ENCODE measurements at places on chromosomes 6 and 20.

GRCh38 chr6:127073222-127073621 is 45.2 kb upstream of the RSPO3 start:
- H3K27ac ChIP-seq, result no peak overlapping the region
- DNase-seq, result no peak
- H3K4me3 ChIP-seq, result no peak overlapping the region
- no peaks in the 10 kb centered on the region for H3K36me3 ChIP-seq
- H3K27me3 ChIP-seq, result no peaks in the 10 kb centered on the region
- no peaks in the 10 kb centered on the region for H3K4me1 ChIP-seq

- H3K27ac ChIP-seq, result no peak overlapping the region
- no peak for DNase-seq
- H3K4me3 ChIP-seq, result no peak overlapping the region
- no peaks in the 10 kb centered on the region for H3K27me3 ChIP-seq
- H3K36me3 ChIP-seq, result no peaks in the 10 kb centered on the region
These were observed 225.6 kb upstream of the JARID2 start for GRCh38 chr6:15020119-15020770.

GRCh38 chr6:157607317-157608109 is 215.5 kb upstream of the SNX9 start:
- peak; percentile 21 for DNase-seq
- no peak overlapping the region for H3K27ac ChIP-seq
- H3K4me1 ChIP-seq, result no peaks in the 10 kb centered on the region
- no peak overlapping the region for H3K4me3 ChIP-seq
- no peaks in the 10 kb centered on the region for H3K36me3 ChIP-seq

GRCh38 chr6:51959744-51960383 is 127.5 kb downstream of the PKHD1 start:
- no peak overlapping the region for H3K27ac ChIP-seq
- no peaks in the 10 kb centered on the region for H3K27me3 ChIP-seq
- no peak overlapping the region for H3K4me3 ChIP-seq
- no peak for DNase-seq
- H3K4me1 ChIP-seq, result no peaks in the 10 kb centered on the region
- no peaks in the 10 kb centered on the region for H3K36me3 ChIP-seq

DNA sequence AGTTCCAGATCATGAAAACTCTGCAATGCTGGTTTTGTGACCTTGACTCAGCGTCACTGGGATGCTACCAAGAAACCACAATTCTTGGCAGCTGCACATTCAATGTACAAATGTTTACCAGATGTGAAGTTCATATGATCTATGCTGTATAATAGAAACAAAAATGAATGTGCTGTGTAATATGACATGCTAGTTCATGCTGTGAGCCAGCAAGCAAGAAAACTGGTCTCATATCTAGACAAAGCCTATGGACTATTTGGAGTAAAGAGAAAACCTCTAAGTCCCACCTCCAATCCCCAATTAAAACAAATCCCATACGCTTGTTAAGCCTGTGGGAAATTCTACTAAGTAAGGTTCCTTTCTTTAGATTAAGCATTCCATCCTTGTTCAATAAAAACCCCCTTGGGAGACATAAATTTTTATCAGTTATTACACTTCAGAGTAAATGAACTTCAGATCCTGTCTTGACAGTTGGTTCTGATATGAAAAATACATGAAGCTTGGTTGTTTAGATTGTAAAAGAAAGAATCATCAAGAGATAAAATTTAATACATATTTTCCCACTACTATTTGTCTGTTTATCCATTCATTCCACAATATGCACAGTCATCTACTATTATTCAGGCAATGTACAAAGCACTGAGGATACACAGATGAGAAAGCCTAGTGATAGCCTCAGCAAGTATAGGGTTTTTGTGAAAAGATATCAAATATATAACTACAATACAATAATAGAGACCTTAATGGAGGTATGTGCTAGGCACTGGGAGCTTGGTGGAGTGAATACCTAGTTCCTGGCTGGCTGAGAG is 20.1 kb downstream of the COL21A1 start:
- peak overlapping the region; percentile 4 for H3K27ac ChIP-seq
- no peaks in the 10 kb centered on the region for H3K36me3 ChIP-seq
- peaks cover 47% of the 10 kb centered on the region for H3K4me1 ChIP-seq
- H3K4me3 ChIP-seq, result no peak overlapping the region
- DNase-seq, result no peak

- H3K4me1 ChIP-seq, result peaks cover 44% of the 10 kb centered on the region
- no peak for DNase-seq
- H3K4me3 ChIP-seq, result no peak overlapping the region
- H3K36me3 ChIP-seq, result no peaks in the 10 kb centered on the region
These were observed 123.6 kb upstream of the DST start for GRCh38 chr6:56766139-56766805.

- no peaks in the 10 kb centered on the region for H3K36me3 ChIP-seq
- no peaks in the 10 kb centered on the region for H3K4me1 ChIP-seq
- H3K27me3 ChIP-seq, result no peaks in the 10 kb centered on the region
- H3K27ac ChIP-seq, result peak overlapping the region; percentile 88
- peak overlapping the region; percentile 34 for H3K4me3 ChIP-seq
These were observed 14.9 kb downstream of the CST3 start for GRCh38 chr20:23622839-23623343.

DNA sequence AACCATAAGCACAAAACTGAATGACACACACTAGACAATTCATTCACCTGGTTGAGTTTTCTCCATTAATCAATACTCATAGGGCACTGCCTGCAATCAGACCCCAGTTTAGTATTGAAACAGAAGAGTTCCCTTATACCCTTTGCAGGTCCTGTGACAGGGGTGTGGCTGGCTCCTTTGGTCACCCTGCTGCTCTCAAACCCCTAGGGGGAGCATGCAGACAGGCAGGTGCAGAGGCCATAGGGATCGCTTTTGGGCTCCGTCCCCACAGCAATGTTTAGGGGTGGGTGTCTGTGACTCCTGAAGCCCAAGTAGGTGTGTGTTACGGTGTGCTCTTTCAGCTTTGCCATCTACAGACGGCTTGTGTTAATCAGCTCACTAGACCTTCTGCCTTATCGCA is 210.4 kb downstream of the CENPW start:
- H3K4me1 ChIP-seq, result no peaks in the 10 kb centered on the region
- DNase-seq, result no peak
- no peaks in the 10 kb centered on the region for H3K27me3 ChIP-seq
- H3K4me3 ChIP-seq, result no peak overlapping the region

GRCh38 chr20:46828471-46828870 is 66.2 kb upstream of the EYA2 start:
- H3K27ac ChIP-seq, result no peak overlapping the region
- H3K4me1 ChIP-seq, result no peaks in the 10 kb centered on the region
- no peak for DNase-seq
- H3K4me3 ChIP-seq, result no peak overlapping the region

GRCh38 chr20:56371977-56372376 is 13.2 kb downstream of the FAM210B start:
- H3K4me3 ChIP-seq, result no peak overlapping the region
- no peaks in the 10 kb centered on the region for H3K27me3 ChIP-seq
- no peak for DNase-seq
- H3K36me3 ChIP-seq, result peaks cover 16% of the 10 kb centered on the region

DNA sequence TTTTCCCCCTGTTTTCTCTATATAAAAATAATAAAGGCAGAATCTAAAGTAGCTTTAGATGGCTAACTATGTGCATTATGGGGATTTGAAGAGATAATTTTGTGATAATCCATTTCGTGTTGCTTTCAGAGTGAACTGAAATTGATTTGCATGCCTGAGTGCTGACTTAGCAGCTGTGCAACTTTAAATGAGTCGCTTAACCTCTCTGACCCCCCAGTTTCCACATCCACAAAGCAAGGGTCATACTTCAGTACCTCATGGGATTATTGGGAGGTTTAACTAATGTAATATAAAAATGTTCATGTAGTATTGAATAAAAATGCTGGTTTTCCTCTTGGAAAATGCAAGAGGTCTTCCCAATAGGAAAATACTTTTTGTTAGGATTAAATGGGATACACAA is 63.8 kb upstream of the FABP7 start:
- H3K4me3 ChIP-seq, result no peak overlapping the region
- no peaks in the 10 kb centered on the region for H3K4me1 ChIP-seq
- H3K36me3 ChIP-seq, result no peaks in the 10 kb centered on the region
- no peak overlapping the region for H3K27ac ChIP-seq

GRCh38 chr6:125431971-125432370 is 130.2 kb upstream of the HDDC2 start:
- H3K36me3 ChIP-seq, result no peaks in the 10 kb centered on the region
- no peaks in the 10 kb centered on the region for H3K27me3 ChIP-seq
- no peak for DNase-seq
- no peak overlapping the region for H3K4me3 ChIP-seq
- no peaks in the 10 kb centered on the region for H3K4me1 ChIP-seq

- DNase-seq, result no peak
- H3K4me3 ChIP-seq, result no peak overlapping the region
- peak overlapping the region; percentile 26 for H3K27ac ChIP-seq
- H3K27me3 ChIP-seq, result no peaks in the 10 kb centered on the region
- H3K4me1 ChIP-seq, result peaks cover 8% of the 10 kb centered on the region
These were observed 201.9 kb downstream of the MOXD1 start for GRCh38 chr6:132199343-132199742.

DNA sequence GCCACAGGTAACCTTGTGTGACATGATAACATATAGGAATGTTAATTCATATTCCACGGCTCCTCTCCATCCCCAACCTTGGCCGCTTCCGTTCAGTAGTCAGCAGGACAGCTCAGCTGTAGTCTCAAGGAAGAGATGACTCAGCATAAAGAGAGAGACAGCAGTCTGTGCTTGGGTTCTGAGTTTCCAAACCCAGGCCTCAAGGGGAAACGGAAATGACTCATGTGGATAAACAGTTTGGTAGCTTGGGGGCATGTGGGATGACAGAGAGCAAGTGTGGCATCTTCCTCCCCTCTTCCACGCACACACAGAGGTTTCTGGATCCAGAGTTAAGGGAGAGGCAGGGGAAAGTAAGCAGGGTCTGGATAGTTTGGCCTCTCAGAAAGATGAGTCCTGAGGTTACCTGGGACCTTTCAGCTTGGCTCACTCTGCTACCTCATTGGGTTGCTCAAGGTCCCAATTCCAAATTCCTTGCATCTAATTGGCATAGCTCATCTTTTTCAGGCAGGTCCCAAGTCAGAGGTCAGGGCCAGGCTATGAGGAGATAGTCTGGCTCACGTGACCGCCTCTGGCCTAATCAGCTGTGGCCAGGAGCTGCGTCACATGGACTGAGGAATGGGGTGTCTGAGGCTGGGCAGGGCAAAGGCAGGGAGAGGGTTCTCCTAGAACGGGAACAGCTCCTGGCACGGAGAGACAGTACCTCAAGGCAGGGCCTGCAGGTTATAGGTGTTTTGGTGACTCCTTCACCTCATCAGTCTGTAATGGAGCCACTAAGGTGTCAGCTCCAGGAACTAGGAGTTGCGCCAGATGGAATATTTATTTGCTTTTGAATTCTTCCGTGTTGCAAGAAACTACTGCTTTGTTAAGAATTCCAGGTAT is 36.5 kb upstream of the MLN start:
- no peaks in the 10 kb centered on the region for H3K4me1 ChIP-seq
- no peak for DNase-seq
- H3K27ac ChIP-seq, result no peak overlapping the region
- H3K36me3 ChIP-seq, result no peaks in the 10 kb centered on the region
- no peaks in the 10 kb centered on the region for H3K27me3 ChIP-seq

DNA sequence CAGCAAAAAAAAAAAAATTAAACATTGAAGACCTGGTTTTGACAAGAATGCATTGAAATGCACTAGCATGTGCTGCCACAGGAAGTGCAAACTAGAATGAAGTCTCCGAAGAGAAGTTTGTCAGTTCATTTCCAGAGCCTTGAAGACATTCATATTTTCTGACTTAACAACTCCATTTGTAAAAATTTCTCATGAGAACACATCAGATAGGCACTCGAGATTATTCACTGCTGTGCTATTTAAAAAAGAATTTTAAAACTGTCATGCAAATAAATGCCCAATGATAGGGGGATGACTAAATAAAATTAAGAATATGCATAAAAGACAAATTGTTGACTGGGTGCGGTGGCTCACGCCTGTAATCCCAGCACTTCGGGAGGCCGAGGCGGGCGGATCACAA is 394.6 kb upstream of the JARID2 start:
- no peak for DNase-seq
- no peaks in the 10 kb centered on the region for H3K4me1 ChIP-seq
- no peaks in the 10 kb centered on the region for H3K36me3 ChIP-seq
- H3K4me3 ChIP-seq, result no peak overlapping the region

DNA sequence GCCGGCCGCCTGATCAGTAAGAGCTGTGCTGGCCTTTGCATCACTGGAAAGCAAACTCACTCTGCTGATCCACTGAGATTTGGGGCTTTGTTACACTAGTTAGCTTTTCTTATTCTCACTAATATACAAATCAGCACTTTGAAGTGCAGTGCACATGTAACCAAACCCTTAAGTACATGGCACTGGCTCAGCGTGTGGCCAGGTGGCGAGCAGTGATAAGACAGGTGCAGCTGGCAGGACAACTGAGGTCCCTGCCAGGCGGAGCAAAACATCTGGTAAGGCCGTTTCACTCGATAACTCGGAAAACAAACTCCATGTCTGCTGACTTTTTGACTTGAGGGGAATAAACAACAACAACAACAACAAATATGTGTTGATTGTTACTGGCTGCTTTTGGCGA is 11.0 kb downstream of the GFRA4 start:
- peaks cover 24% of the 10 kb centered on the region for H3K36me3 ChIP-seq
- no peak for DNase-seq
- H3K27me3 ChIP-seq, result no peaks in the 10 kb centered on the region
- no peak overlapping the region for H3K27ac ChIP-seq

DNA sequence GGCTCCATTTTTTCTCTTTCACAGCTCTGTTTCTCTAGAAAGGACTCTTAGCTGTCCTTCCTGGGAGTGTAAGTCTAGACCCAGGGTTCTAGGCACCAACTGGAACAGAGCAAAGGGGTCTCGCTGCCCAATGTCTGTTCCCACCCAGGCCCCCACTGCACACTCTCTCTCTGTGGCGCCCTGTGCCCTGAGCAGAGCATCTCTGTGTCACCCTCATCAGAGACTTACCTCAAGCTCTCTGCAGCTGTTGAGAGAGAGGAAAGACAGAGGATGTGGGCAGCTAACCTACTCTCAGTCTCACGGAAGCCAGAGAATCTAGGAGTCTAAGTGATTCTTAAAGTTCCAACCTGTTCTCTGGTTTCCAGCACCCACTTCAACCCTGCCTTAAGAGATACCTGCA is 9.5 kb downstream of the NCR2 start:
- H3K4me3 ChIP-seq, result no peak overlapping the region
- H3K27me3 ChIP-seq, result no peaks in the 10 kb centered on the region
- H3K27ac ChIP-seq, result no peak overlapping the region
- DNase-seq, result no peak

DNA sequence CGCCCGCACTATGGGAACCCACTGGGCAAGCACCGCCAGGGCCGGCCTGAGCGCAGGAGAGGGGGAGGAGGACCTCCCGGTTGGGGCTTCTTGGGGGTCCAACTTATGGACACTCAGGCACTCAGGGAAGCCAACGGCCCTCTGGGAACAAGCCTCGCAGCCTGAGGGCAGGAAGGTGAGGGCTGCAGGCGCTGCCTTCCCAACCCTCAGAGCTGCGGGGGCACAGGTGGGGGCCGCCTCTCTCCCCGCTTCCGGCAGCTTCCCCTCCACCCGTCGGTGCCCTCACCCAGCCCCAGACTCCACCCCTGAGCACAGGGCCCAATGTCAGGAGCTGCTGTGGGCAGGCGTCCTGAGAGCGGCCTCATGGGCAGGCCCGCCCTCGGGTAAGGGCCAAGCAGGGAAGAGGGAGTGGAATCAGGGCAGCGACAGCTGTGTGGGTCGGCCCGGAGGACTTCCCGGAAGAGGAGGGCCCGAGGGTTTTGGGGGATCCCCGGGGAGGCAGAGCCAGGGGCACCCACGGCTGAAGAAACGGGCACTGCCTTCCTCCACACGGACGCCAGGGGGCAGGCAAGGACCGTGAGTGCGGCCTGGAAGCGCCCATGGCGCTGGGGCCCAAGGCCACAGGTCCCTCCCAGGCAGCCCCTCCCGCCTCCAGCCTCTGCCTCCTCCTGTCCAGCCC is 488 bp upstream of the PTK6 start:
- peak overlapping the region; percentile 5 for H3K4me3 ChIP-seq
- peaks cover 2% of the 10 kb centered on the region for H3K4me1 ChIP-seq
- H3K36me3 ChIP-seq, result no peaks in the 10 kb centered on the region
- no peak overlapping the region for H3K27ac ChIP-seq
